Nephron progenitor cell (in vitro differentiated cells): ENCODE measurements at places on chromosomes 5 and 9.

- DNase-seq: no peak
Measured at GRCh38 chr5:59287361-59287760, 606.2 kb downstream of the PDE4D start.

DNA sequence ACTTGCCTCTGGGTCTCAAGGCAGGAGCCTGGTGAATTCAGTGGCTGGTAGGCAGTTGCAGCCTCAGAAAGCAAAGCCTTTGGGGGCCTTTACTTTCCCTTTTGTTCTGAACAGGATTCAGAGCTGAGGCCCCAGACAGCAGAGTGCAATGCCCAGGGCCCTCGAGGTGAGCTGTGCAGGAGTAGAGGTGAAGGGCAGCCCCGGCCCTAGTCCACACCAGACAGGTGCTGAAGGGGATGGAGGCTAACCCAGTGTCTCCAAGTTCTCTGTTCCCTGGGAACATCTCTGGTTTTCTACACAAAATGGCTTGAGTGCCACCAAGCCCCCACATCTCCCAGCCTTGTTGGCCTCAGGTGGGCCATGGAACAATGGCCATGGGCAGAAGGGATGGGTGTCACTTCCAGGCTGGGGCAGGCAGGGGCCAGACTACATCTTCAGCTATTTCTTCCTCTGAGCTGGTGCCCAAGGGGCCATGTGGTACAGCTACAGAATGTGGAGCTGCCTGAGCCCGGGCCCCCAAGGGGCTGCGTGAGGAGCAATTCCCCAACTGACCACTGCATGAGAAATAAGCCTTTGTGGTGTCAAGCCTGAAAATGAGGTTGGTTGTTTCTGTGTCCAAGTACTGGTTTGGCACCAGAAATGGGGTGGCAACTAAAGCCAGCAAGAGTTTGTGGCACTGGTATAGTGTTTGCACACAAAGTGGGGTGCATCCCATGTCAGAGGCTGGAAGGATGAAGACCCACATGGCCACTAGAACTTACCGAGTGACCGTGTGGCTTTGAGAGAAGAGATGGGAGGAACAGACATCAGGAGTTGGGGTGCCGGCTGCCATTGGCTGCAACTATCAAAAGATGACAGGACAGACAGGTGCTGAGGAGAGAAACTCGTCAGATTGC lies 57.8 kb downstream of the BARX1 start:
- DNase-seq: no peak

DNA sequence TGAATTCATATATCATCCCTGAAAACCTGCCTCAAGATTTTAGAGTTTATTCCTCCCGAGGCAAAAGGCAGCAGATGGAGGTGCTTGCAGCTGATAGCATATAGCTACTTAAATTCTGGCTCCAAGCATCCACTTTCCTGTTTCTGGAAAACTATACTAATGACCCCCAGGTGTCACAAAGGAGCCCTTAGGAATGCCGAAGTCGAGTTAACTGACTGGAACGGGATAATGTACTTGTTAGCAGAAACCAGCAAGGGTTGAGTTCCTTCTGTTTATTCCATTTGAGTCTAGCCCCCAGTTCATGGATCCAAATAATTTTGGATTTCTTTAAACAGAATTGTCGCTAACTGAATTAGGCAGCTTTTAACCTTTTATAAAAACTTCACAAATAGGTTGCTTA lies 44.5 kb downstream of the PTTG1 start:
- no peak for DNase-seq

- DNase-seq: no peak
Measured at GRCh38 chr5:151461312-151461711, 13.9 kb downstream of the SLC36A1 start.

DNA sequence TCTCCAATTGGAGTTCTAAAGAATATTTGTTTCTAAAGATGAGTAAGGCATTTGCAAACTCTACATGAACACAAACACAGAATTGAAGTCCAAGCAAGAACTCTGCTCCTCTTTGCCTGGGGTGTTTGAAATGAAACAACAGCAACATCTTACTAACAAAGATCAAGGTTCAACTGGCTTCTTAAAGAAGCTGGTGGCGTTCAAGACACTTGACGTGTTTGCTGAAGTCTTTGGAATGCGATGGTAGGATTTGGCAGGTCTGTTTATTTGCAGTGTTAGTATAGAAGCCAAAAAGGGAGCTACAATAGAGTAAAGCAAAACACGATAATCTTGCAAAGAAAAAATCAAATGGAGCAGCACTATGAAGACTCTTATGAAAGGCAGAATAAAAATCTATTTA lies 94.9 kb downstream of the BASP1 start:
- DNase-seq: no peak

DNA sequence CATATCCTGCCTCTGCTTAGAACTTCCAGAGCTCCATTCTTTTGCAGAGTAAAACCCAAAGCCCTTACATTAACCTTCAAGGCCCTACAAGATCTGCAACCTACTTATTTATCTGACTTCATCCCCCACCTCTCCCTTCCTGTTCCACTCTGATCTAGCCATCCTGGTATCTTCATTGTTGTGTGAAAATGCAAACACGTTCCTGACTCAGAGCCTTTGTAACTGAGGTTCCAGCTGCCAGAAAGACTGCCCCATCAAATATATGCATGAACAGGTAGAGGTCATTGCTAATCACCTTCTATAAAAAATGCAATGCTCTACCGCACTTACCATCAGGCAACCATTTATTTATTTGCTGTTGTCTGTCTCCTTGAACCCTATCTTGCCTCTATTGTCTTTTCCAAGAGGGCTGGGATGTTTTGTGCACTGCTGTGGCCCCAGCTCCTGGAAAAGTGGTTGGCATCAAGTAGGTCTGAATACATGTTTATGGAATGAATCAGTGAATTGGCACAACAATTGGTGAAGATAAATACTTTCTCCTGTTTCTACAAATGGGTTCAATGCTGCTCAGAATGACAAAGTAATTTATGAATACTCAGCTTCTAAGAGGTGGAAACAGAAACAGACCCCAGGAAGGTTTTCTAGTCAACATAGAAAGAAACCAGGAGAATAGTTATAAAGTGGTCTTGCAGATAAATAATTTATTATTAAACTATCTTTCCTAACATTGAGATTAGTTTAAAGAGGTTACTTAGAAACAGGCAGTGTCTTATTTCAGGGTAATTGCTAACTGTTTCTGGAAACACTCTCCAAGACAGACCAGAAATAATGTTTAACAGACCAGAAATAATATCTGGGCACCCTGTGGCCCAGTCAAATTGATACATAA lies 230.6 kb upstream of the CD180 start:
- DNase-seq: no peak

- DNase-seq: peak; percentile 59
Measured at GRCh38 chr9:1837453-1838084, 177.6 kb upstream of the SMARCA2 start.

- DNase-seq: no peak
Measured at GRCh38 chr9:33905137-33905536, 88.2 kb downstream of the UBE2R2 start.

DNA sequence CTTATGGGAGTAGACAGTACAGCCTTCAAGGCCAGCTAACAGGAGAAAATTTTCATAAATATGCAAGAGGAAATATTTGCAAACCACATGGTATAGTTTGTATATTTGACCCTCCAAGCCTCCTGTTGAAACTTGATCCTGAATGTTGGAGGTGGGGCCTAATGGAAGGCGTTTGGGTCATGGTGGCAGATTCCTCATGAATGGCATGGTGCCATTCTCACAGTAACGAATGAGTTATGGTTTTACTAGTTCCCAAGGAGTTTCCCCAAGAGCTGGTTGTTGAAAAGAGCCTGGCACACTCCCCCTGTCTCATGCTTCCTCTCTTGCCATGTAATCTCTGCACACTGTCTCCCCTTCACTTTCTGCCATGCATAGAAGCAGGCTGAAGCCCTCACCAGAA lies 3.3 kb upstream of the PAIP1 start:
- DNase-seq: no peak

DNA sequence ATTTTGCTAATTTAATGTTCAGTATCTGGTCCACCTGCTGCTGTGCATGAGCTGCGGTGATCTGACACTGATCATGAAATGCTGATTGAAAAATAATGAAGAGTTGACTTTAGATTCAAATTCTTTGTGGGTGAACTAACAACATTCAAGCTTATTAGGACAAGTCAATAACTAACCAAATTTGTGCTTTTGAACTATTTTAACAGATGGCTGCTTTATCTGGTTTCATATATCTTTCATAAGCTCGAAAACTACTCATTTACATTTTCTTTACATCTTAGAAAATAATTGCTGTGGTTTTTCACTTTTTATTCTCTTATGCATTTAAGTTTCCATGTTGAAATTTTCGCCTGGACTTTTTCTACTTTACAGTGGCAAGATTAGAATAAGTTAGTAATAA lies 274.8 kb upstream of the CCNG1 start:
- no peak for DNase-seq

DNA sequence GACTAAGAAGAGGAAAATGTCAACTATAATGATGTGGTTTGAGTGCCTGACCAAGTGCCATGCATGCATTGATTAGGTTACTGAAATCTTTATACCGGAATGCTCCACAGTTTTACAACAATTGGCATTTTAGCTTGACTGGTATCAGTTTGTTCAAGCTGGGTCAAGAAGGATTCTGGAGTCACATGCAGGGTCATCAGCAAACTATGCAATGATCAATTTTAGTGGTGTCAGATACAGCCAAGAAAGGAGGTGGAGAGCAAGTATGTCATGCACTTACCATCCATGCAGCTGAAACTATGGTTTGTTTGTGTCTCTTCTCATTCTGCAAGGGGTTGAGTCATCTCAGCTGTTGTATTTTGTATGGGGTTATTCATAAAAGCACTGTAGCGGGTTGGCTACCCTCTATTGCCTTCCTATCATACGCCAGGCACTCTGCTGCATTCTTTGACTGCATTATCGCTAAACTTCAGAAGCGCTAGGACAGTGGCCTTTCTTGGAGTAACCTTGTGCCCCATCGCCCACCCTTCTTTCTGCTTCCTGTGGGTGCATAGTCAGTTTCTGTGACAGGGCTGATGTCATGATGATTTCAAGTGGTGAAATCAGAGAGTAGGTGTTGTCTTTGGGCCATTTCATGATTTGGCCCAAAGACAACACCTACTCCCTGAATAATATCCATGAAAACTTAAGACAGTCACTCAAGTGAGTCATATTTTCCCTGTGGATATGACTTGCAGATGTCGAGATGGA lies 145.4 kb downstream of the MTX3 start:
- no peak for DNase-seq
